ENCODE measurements at places on chromosomes 5 and 9. TPM values are rescaled to one million over a fixed set of nuclear protein-coding genes. Genes with fewer than 3 reads are reported as not detected.

RHOBTB3 gene
- polyA plus RNA-seq, result 32.7 TPM

TERT gene
- polyA plus RNA-seq, result not detected

GRCh38 chr5:31185951-31186350 lies 7.5 kb upstream of the CDH6 start:
- no peak for DNase-seq

- DNase-seq, result no peak
Observed at GRCh38 chr5:161258438-161258837, 288.1 kb downstream of the GABRB2 start.

GRCh38 chr5:31251032-31251431 lies 57.5 kb downstream of the CDH6 start:
- DNase-seq, result no peak

DNA sequence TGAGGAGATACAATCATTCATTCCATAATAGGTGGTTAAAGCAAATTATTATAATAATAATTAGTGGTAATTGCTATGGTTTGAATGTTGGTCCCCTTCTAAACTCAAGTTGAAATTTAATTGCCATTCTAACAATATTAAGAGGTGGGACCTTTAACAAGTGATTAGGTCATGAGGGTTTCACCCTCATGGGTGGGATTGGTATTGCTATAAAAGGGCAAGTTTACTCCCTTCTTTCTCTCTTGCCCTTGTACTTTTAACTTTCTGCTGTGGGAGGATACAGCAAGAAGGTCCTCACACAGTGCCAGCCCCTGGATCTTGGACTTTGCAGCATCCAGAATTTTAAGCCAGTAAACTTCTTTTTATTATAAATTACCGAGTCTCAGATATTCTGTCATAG lies 101.9 kb upstream of the PARP8 start:
- no peak for DNase-seq

- no peak for DNase-seq
Observed at GRCh38 chr9:5578018-5578697, 50.7 kb upstream of the RIC1 start.

DIRAS2 gene
- 0.02 TPM for polyA plus RNA-seq

DNA sequence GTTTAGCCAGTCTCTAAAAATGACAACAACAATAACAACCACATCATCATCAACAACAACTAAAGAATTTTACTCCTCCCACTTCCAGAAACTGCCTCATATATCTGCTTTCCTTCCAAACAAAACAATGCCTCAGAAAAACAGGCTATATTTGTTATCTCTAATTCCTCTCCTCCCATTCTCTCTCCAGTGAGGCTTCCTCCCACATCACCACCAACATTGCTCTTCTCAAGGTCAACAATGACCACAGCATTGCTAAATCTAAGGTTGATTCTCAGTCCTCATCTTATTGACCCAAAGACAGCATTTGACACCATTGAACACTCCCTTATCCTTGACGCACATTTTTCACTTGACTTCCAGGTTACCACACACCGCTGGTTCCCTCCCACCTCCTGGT lies 38.1 kb upstream of the PRUNE2 start:
- DNase-seq, result no peak

- no peak for DNase-seq
Observed at GRCh38 chr5:67969631-67970030, 245.9 kb upstream of the PIK3R1 start.

GRCh38 chr5:34996261-34996660 lies 51.5 kb downstream of the AGXT2 start:
- no peak for DNase-seq

- DNase-seq, result no peak
Observed at GRCh38 chr9:69452110-69452782, 127.2 kb downstream of the ENTREP1 start.

- peak; percentile 89 for DNase-seq
Observed at GRCh38 chr9:105064248-105065097, 136.5 kb upstream of the ABCA1 start.

DNA sequence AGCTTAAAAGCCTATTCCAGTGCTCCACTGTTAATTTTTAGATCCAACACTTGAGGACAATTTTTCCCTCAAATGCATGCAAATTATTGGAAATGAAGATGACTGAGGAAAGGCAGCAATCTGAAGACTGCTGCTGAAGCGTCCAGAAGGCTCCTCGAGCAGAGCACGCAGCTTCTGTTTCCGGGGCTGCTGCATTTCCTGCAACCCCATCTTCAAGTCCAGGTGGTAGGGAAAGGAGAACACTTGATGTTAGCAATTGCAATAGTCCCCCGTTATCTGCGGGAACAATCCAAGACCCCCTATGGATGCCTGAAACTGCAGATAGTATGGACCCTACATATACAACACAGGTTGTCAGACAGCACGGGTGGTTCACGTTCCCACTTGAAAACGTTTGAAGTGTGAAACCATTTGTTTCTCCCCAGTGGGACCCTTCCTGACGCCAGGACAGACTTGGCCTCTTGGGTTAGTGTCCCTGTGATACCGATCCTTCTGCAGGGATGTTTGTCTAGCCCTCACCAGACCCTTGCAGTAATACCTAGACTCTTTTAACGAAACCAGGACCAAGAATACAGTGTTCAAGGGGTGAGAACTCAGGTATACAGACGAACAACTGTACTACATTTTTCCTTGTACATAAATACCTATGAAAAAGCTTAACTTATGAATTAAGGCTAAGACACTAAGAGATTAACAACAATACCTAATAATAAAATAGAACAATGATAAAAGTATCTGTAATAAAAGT lies 152.3 kb downstream of the HSD17B3 start:
- no peak for DNase-seq

PKD2L2 gene
- polyA plus RNA-seq, result 0.18 TPM

GRCh38 chr5:35182910-35183535 lies 47.3 kb downstream of the PRLR start:
- peak; percentile 57 for DNase-seq

GRCh38 chr5:138068742-138069600 lies 14.9 kb upstream of the WNT8A start:
- peak; percentile 75 for DNase-seq

PRUNE2 gene
- 11.7 TPM for polyA plus RNA-seq

RNF44 gene
- polyA plus RNA-seq, result 16.5 TPM

GRCh38 chr5:123617561-123617960 lies 105.6 kb downstream of the CSNK1G3 start:
- no peak for DNase-seq

GRCh38 chr5:156197042-156197635 lies 129.8 kb upstream of the SGCD start:
- no peak for DNase-seq

DNA sequence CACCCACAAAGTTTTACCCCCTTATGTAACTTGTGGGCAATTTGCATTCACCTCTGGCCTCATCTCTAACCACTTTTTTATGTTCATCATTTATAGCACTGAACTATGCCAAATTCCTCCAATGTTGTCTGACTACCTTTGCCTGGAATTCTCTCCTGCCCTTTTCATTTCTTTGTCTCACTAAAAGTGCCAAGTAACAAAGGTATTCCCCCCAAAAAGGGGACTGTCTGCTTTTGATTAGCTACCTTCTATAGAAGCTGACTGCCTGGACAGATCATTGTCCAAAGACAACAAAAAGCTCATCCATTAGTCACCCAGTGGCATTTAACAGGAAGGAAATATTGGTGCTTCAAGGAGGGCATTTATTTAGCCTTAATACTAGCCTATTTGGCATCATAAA lies 189.9 kb upstream of the VCAN start:
- no peak for DNase-seq

DNA sequence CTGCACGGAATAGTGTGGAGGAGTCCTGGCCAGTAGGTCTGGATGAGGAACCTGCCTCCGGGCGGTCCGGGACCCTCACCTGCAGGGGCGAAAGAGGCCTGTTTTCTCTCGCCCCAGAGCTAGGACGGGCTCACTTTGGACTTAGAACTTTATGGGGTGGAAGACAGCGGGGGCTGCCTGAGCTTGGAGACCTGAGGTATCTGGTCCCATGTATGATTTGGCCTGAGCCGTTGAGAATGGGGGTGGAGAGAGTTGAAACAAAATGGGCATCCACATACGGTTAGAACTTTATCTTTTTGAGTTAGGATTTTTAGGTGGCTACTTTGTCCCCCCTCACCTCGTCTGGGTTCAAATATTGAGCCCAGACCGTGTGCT lies 681 bp upstream of the ETF1 start:
- DNase-seq, result no peak

GRCh38 chr9:80871596-80871995 lies 817.8 kb downstream of the TLE1 start:
- DNase-seq, result no peak

LHFPL2 gene
- polyA plus RNA-seq, result 5.6 TPM

PIP5K1B gene
- 37.8 TPM for polyA plus RNA-seq

CBY3 gene
- not detected for polyA plus RNA-seq

Measured in right cardiac atrium (tissue), 5 donors.